ENCODE measurements at places on chromosomes 2 and 18. TPM values are rescaled to one million over a fixed set of nuclear protein-coding genes. Genes with fewer than 3 reads are reported as not detected.

- H3K4me1 ChIP-seq: peaks cover 32% of the 10 kb centered on the region
- H3K4me3 ChIP-seq: no peak overlapping the region
- H3K27me3 ChIP-seq: no peaks in the 10 kb centered on the region
Observed at GRCh38 chr2:108593547-108594098, 59.4 kb downstream of the LIMS1 start.

- no peak overlapping the region for H3K27ac ChIP-seq
- no peak overlapping the region for H3K4me3 ChIP-seq
- peaks cover 8% of the 10 kb centered on the region for H3K36me3 ChIP-seq
- H3K4me1 ChIP-seq: peaks cover 7% of the 10 kb centered on the region
Observed at GRCh38 chr2:25462021-25462420, 120.3 kb upstream of the DNMT3A start.

The NGEF gene
- 0.71 TPM for total RNA-seq

The SKOR2 gene
- not detected for total RNA-seq

The KCNIP3 gene
- total RNA-seq: 4.3 TPM

The B3GNT7 gene
- total RNA-seq: 6.5 TPM

The DCDC2C gene
- total RNA-seq: not detected

The SLC5A6 gene
- total RNA-seq: 66.7 TPM

- no peak overlapping the region for H3K4me3 ChIP-seq
- H3K27me3 ChIP-seq: no peaks in the 10 kb centered on the region
- no peaks in the 10 kb centered on the region for H3K4me1 ChIP-seq
- no peak overlapping the region for H3K27ac ChIP-seq
- H3K36me3 ChIP-seq: no peaks in the 10 kb centered on the region
Observed at GRCh38 chr2:53173091-53173490, 594.5 kb upstream of the CHAC2 start.

The SRD5A2 gene
- total RNA-seq: not detected

GRCh38 chr18:71168557-71169145, 879.8 kb downstream of the SOCS6 start:
- H3K27me3 ChIP-seq: no peaks in the 10 kb centered on the region
- no peak for DNase-seq
- H3K4me3 ChIP-seq: no peak overlapping the region

GRCh38 chr18:48340560-48340959, 68.6 kb downstream of the ZBTB7C start:
- H3K27ac ChIP-seq: no peak overlapping the region
- H3K4me1 ChIP-seq: peaks cover 12% of the 10 kb centered on the region
- H3K4me3 ChIP-seq: no peak overlapping the region
- H3K27me3 ChIP-seq: no peaks in the 10 kb centered on the region
- DNase-seq: no peak

The FKBP7 gene
- total RNA-seq: 14.0 TPM

The CXCR2 gene
- not detected for total RNA-seq

DNA sequence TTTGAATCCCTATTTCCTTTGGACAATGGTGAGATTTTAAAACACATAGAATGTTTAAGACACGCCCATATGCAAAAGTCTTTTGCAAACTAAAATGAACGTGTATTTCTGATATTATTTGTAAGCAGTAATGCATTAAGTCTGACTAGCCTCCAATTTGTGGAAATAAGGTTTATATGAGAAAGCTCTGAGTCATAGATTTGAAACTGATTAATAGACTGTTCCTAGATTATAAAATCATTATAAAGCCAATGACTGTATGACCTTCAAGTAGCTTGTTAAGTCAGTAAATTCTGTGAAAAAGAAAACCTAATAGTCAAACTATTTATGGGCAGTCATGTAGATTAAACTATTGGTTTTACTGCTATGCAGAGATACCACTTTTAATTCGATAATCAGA, 12.8 kb upstream of the EFEMP1 start:
- H3K27ac ChIP-seq: no peak overlapping the region
- DNase-seq: no peak
- peaks cover 4% of the 10 kb centered on the region for H3K4me1 ChIP-seq
- no peaks in the 10 kb centered on the region for H3K36me3 ChIP-seq
- no peak overlapping the region for H3K4me3 ChIP-seq
- H3K27me3 ChIP-seq: peaks cover 5% of the 10 kb centered on the region

GRCh38 chr2:171703574-171704347, 16.5 kb downstream of the DYNC1I2 start:
- H3K4me1 ChIP-seq: peaks cover 7% of the 10 kb centered on the region
- no peak for DNase-seq
- peaks cover 15% of the 10 kb centered on the region for H3K36me3 ChIP-seq
- H3K27ac ChIP-seq: no peak overlapping the region
- no peaks in the 10 kb centered on the region for H3K27me3 ChIP-seq

- H3K4me3 ChIP-seq: no peak overlapping the region
- no peaks in the 10 kb centered on the region for H3K27me3 ChIP-seq
- peaks cover 31% of the 10 kb centered on the region for H3K36me3 ChIP-seq
Observed at GRCh38 chr2:39706312-39706711, 40.6 kb downstream of the TMEM178A start.

- peak overlapping the region; percentile 1 for H3K27ac ChIP-seq
- no peaks in the 10 kb centered on the region for H3K36me3 ChIP-seq
- no peak overlapping the region for H3K4me3 ChIP-seq
- no peak for DNase-seq
Observed at GRCh38 chr2:126717928-126718327, 62.0 kb downstream of the GYPC start.

The LCT gene
- total RNA-seq: 0.19 TPM

- no peak for DNase-seq
- peaks cover 4% of the 10 kb centered on the region for H3K4me1 ChIP-seq
- no peaks in the 10 kb centered on the region for H3K36me3 ChIP-seq
- H3K27ac ChIP-seq: no peak overlapping the region
- peaks cover 2% of the 10 kb centered on the region for H3K27me3 ChIP-seq
Observed at GRCh38 chr18:2881088-2881839, 34.5 kb downstream of the EMILIN2 start.

The ARL4C gene
- total RNA-seq: 39.9 TPM

The VWC2L gene
- not detected for total RNA-seq

DNA sequence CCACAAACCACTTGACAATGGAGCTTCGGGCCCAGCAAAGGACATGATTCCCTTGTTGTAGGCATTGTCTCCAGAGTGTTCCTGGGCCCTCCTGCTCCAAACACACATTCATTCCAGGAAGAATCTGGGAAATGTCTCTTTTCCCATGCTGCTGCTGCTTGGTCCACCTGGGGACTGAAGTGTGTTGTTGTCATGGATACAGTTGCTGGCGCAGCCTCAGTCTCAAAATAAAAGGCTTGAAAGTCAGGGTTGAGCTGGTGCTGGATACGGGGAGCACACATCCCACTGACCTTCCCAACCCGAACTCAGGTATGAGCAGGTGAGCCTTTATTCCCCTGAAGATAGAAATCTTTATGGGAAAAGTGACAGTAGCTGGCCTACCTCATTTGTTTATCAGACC, 30.6 kb upstream of the SPP2 start:
- H3K27ac ChIP-seq: no peak overlapping the region
- H3K4me1 ChIP-seq: no peaks in the 10 kb centered on the region
- DNase-seq: no peak
- H3K36me3 ChIP-seq: no peaks in the 10 kb centered on the region
- no peak overlapping the region for H3K4me3 ChIP-seq

GRCh38 chr2:16614314-16614860, 51.2 kb downstream of the CYRIA start:
- H3K36me3 ChIP-seq: no peaks in the 10 kb centered on the region
- H3K4me3 ChIP-seq: no peak overlapping the region
- no peak overlapping the region for H3K27ac ChIP-seq

The LDAH gene
- total RNA-seq: 34.3 TPM
